WERI-Rb-1 (cell line): ENCODE measurements at places on chromosomes 7 and 10.
A peak's percentile ranks its signal among the peaks of the same experiment; 100 is the strongest.

DNA sequence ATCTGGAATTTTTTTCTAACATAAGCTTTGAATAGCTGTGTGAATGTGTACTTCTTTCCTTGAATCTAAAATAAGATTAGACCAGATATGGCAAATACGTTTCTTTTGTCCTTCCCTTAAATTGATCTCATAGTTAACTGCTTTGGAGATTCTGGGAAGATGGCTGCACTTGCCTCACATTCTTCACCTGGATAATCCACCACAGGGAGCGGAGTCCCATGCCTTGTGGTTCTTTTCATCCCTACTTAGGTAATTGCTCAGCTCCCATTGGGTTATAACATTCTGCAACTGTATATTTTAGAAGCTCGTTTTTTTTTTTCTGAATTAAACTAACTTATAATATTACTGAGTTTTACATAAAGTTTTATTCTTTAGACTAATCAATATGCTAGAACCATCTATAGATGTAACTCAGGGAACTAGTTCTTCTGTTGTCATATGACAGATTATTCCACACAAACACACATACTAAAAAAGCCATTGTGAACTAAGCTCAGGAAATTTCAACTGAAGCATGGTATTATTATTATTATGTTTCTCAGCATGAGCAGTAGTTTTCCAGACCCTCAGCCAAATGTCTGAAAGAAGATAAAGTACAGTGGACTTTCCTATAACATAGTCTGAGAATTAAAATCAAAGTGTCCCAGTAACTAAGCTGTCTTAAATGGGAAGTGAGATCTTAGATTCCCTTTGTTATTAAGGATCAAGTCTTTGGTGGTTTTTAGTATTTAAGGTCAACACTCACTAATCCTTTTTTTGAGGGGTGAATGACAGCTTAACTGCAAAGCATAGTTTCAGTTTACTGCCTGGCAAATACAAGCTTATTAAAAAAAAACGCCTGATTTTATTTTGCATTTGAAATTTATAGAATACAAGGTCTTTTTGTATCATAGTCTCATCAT lies 182.3 kb downstream of the PPP1R9A start:
- no peak for DNase-seq

DNA sequence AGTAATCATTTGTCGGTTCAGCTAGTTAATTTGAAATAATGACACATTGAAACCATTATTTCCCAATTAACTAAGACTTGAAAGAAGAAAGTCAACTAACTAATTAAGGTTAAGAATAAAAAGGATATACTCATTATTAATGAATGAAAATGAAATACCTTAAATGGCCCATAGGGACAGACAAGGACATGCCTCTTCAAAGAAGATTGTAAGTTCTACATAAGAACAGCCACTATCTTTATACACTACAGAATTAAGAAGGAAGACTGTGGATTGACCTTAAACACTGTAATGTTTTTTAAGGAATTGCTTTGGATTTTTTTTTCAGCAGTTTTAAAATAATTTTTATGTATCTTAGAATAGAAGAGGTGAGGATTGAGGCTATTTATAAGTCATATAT lies 60.7 kb downstream of the CSTF2T start:
- DNase-seq = no peak

- no peak for DNase-seq
Measured at GRCh38 chr7:116041615-116042014, 11.1 kb upstream of the TFEC start.

DNA sequence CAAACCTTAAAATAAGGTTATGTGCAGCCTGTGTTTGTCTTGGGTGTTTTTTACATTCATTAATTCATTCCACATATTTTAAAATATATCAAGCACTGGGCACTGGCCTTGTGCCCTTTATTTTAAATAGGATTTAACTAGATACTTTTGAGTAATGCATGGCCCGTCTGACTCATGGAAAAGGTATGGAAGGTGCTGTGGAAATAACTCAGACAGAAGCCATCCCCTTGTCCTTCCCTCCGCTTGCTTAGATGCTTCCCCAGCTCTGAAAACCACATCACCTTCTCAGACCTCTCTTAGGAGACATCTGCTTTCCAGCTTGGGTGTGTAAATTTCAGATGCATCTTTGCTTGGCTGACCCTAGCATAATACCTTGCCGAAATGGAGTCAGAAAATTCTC lies 30.5 kb downstream of the SLC18A2 start:
- no peak for DNase-seq

GRCh38 chr10:101467286-101467770 lies 113.4 kb downstream of the BTRC start:
- peak; percentile 56 for DNase-seq
